CD8-positive, alpha-beta memory T cell (primary cell): ENCODE measurements at places on chromosomes 2 and 18.

DNA sequence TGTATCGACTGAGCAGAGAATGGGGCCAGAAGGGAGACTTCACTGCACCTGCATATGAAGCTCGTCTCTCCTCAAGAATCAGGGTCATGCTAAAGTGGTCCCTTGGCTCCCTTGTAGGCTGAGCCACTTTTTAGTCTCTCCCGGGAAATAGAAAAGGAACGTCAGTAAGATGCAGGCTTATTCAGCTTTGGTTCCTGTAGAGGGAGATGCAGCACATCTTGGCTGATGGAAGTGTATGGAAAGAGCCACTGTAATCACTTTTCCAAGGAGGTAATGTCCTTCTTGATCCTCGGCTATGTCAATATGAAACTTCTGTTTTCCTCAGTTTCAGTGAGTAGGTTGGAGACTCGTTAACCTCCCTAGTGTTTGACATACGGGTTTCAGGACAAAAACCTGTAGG, 235.2 kb downstream of the GCA start:
- DNase-seq = no peak
- no peak overlapping the region for H3K27ac ChIP-seq
- H3K27me3 ChIP-seq = no peaks in the 10 kb centered on the region
- no peaks in the 10 kb centered on the region for H3K4me1 ChIP-seq

DNA sequence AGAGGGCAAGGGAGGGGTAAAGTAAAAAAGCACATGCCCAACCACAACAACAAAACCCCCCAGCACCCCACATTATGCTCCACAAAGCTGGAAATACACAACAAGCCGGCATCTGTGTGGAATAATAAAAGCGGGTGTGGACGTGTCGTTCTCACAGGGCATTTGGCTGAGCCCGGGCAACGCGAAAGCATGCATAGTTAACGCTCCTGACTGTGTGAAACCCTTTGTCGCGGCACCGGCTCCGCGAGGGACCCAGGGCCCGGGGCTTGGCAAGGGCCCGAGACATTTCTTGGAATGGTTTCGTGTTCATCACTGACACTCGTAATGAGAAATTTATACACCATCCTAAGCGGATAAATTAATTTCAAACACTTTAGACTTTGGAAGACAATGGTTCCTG, 165.6 kb downstream of the INHBB start:
- DNase-seq = no peak
- no peak overlapping the region for H3K4me3 ChIP-seq
- no peaks in the 10 kb centered on the region for H3K27me3 ChIP-seq
- H3K27ac ChIP-seq = no peak overlapping the region

DNA sequence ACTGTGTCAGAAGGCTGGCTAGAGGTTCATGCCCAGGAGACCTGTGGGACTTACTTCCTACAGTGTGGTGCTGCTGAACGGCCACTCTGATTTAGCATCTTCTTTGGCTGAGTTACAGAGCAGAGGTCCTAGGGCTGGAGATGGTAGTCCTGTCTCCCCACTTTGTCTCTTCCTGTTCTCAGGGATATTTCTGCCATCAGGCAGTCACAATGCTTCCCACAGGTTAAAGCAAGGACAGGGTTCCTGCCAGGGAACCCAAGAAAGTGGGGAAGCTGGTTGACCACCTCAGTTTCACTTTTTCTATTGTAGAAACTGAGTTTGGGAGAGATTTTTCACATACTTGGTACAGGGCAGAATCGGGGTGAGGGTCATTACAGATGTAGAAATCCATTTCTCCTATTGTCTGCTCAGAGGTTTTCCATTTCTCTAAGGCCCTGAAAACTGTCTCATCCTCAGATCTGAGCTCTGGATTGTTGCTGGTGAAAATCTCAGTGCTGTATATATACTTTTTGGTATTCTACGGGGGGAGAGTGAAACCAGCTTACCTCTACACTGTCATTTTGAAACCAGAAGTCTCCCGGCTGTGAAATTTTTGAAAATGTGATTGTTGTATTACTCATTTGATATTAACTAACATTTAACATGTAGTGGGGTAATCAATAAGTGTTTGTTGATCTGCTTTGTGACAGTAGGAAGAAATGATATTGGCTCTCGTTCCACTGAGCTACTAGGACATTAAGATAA, 37.0 kb upstream of the MEP1B start:
- DNase-seq = no peak
- no peak overlapping the region for H3K4me3 ChIP-seq
- H3K27ac ChIP-seq = no peak overlapping the region
- no peaks in the 10 kb centered on the region for H3K36me3 ChIP-seq

- H3K27me3 ChIP-seq = no peaks in the 10 kb centered on the region
- no peak overlapping the region for H3K27ac ChIP-seq
- H3K4me3 ChIP-seq = no peak overlapping the region
- no peak for DNase-seq
- H3K4me1 ChIP-seq = no peaks in the 10 kb centered on the region
Measured at GRCh38 chr18:5488844-5489243, 55.0 kb downstream of the EPB41L3 start.

GRCh38 chr2:6237039-6237660, 545.0 kb downstream of the SOX11 start:
- H3K4me1 ChIP-seq = no peaks in the 10 kb centered on the region
- H3K4me3 ChIP-seq = no peak overlapping the region
- H3K27me3 ChIP-seq = no peaks in the 10 kb centered on the region
- H3K27ac ChIP-seq = no peak overlapping the region

DNA sequence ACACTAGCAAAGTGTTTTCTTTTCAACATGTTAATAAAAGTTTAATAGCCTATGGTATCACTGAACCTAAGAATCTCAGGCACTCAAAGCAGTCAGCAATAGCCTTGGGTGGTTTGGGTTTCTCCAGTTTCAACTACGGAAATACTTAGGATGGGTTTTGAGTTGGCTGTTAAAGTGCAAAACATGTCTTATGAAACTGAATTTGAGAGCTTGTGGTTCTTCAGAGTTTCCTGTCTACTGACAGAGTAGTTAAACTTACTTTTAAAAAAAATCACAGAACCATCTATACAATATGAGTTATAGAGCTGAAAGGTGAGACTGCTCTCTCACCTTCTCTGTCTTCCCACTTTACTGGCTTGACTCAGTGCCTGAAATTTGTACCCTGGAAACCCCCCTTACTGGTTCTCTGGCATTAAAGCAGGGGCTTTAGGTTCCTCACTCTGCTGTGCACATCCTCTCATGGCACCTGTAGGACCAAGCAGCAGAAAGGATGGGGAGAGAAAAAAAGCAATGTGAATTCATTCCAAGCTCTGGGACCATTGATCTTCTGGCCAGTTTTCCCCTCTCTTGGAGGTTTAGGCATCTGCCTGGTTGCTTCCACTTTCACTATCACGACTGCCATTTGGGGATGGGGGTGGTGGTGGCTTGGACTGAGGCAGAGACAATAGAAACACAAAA, 18.1 kb downstream of the CCDC141 start:
- H3K4me1 ChIP-seq = peaks cover 18% of the 10 kb centered on the region
- H3K27me3 ChIP-seq = no peaks in the 10 kb centered on the region
- DNase-seq = no peak
- H3K4me3 ChIP-seq = peak overlapping the region; percentile 40
- H3K36me3 ChIP-seq = no peaks in the 10 kb centered on the region

DNA sequence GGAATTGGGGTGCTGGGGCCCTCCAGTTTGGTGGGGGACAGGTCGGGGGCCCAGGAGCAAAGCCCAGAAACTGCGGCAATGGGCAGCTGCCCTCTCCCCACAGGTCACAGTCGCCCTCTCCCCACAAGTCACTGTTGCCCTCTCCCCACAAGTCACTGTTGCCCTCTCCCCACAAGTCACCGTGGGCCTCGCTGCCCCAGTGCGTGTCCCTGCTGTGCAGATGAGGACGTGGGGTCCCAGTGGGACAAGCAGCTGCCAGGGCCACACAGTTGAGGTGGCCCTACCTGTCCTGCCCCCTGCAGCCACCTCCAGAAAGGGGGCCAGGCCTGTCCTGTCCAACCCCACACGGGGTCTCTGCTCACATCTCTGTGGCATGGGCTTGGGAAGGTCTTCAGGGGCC, 13.0 kb upstream of the AGXT start:
- H3K27me3 ChIP-seq = no peaks in the 10 kb centered on the region
- H3K36me3 ChIP-seq = no peaks in the 10 kb centered on the region
- no peak overlapping the region for H3K4me3 ChIP-seq
- no peaks in the 10 kb centered on the region for H3K4me1 ChIP-seq

- no peak for DNase-seq
- H3K27ac ChIP-seq = no peak overlapping the region
- H3K27me3 ChIP-seq = no peaks in the 10 kb centered on the region
- no peaks in the 10 kb centered on the region for H3K36me3 ChIP-seq
- H3K4me3 ChIP-seq = no peak overlapping the region
Measured at GRCh38 chr2:203973000-203973399, 36.4 kb downstream of the ICOS start.

- H3K27ac ChIP-seq = no peak overlapping the region
- no peak for DNase-seq
- H3K4me1 ChIP-seq = no peaks in the 10 kb centered on the region
- no peaks in the 10 kb centered on the region for H3K36me3 ChIP-seq
- no peak overlapping the region for H3K4me3 ChIP-seq
Measured at GRCh38 chr2:227115761-227116160, 48.2 kb downstream of the COL4A4 start.

DNA sequence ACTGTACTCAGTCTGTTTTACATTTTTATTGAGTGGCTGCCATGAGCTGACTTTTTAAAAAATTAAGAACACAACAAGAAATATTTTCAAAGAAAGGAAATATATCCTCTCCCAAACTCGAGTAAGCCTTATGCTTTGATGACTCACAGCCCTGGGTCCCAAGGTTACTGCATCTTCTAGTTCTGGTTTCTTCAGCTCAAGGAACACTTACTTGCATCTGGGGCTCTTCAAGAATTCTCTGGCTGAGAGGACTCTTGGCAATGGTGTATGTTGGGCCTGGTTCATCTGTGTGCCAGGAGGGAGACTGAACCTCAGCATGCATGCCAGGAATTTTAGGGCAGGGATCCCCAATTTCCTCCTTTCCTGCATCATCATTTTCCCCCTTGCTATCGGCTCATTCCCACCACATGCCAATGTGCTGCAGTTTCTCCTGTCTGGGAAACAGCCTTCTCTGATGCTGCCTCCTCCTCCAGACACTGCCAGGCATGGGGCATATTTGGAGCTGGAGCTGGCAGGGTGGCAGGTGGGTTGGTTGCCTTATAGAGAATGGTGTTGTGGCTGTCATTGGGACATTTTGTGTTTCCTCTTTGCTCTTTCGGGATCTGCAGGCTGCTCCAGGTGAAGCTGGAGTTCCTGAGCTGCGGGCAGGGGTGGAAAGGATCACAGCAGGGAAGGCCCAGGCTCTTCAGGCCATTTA, 192.2 kb upstream of the HS6ST1 start:
- H3K36me3 ChIP-seq = no peaks in the 10 kb centered on the region
- no peak for DNase-seq
- no peaks in the 10 kb centered on the region for H3K27me3 ChIP-seq
- no peak overlapping the region for H3K4me3 ChIP-seq
- H3K4me1 ChIP-seq = no peaks in the 10 kb centered on the region
- no peak overlapping the region for H3K27ac ChIP-seq

GRCh38 chr2:7429733-7430132, 512.5 kb downstream of the RNF144A start:
- DNase-seq = no peak
- H3K27me3 ChIP-seq = no peaks in the 10 kb centered on the region
- no peaks in the 10 kb centered on the region for H3K36me3 ChIP-seq
- no peak overlapping the region for H3K4me3 ChIP-seq
- H3K4me1 ChIP-seq = peaks cover 36% of the 10 kb centered on the region
- no peak overlapping the region for H3K27ac ChIP-seq

GRCh38 chr18:59768409-59768808, 71.2 kb upstream of the CCBE1 start:
- no peak overlapping the region for H3K27ac ChIP-seq
- H3K4me3 ChIP-seq = no peak overlapping the region
- no peaks in the 10 kb centered on the region for H3K4me1 ChIP-seq
- no peaks in the 10 kb centered on the region for H3K36me3 ChIP-seq
- DNase-seq = no peak

- no peaks in the 10 kb centered on the region for H3K27me3 ChIP-seq
- no peaks in the 10 kb centered on the region for H3K4me1 ChIP-seq
- no peak overlapping the region for H3K4me3 ChIP-seq
- no peak for DNase-seq
- H3K27ac ChIP-seq = no peak overlapping the region
- H3K36me3 ChIP-seq = no peaks in the 10 kb centered on the region
Measured at GRCh38 chr18:22605736-22606135, 188.0 kb upstream of the CTAGE1 start.

DNA sequence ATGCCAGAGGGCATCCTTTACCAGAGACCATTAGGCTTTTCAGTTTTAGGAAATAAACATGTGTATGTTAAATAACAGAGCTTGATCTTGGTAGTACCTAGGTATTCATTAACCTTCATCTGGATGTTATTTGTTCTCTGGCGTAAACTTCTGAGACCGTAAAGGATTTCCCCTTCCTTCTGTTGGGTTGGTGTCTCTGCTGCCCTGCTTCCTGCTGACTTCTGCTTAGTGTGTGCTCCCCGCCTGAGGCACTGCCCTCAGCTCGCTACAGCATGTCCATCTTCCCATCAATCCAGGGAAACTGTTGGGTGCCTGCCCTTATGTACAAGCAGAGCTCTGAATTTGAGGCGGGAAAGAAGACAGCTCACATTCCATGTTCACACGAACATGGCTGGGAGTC, 177.9 kb downstream of the TPGS2 start:
- no peak overlapping the region for H3K27ac ChIP-seq
- DNase-seq = no peak
- H3K36me3 ChIP-seq = no peaks in the 10 kb centered on the region
- H3K4me1 ChIP-seq = no peaks in the 10 kb centered on the region
- H3K4me3 ChIP-seq = no peak overlapping the region

DNA sequence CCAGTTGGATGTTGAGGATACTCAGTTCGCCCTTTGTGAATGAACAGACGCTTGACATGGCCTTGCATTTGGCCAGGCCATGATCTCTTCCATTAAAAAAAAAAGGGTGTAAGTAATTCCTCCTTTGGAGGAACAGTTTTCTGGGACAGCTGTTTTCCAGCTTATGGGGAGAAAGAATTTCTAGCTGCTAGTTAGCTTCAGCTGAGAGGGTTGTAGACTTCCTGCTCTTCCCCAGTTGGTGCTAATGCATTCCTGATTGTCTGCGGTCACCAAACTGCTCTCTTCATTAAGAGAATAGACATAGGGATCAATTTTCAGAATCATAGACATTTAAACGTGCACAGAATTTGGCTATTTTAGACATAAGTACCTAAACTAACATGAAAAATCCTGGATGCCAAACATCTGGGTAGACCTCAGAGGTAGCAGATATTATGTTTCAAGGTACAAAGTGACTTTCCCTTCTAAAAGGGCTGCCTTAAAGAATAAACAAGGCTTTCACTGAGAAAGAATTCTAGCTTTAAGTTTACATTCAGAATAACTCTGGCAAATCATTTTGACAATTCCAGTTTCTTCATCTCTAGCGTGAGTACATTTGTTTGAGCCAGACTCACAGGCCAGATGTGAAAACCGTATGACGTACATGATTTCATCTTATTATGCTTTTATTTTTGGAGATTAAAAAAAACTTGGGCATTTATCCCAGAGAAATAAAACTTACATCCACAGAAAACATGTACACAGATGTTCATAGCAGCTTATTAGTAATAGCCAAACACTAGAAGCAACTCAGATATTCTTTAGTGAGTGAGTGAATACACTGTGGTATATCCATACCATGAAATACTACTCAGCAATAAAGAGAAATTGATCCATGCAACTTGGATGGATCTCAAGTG, 71.2 kb downstream of the MAIP1 start:
- no peaks in the 10 kb centered on the region for H3K36me3 ChIP-seq
- no peak overlapping the region for H3K4me3 ChIP-seq
- H3K4me1 ChIP-seq = no peaks in the 10 kb centered on the region
- no peaks in the 10 kb centered on the region for H3K27me3 ChIP-seq
